ENCODE measurements at places on chromosomes 1 and 21. TPM values are rescaled to one million over a fixed set of nuclear protein-coding genes. Genes with fewer than 3 reads are reported as not detected.

The HTR6 gene
- total RNA-seq: not detected

The OR10Z1 gene
- total RNA-seq: not detected

The TBCE gene
- 13.6 TPM for total RNA-seq

The AADACL3 gene
- total RNA-seq: not detected

The RGS4 gene
- 3.4 TPM for total RNA-seq
